Activated CD4-positive, alpha-beta T cell treated with anti-CD3 and anti-CD28 coated beads for 36 hours (primary cell): ENCODE measurements at places on chromosomes 6 and 20. TPM values are rescaled to one million over a fixed set of nuclear protein-coding genes. Genes with fewer than 3 reads are reported as not detected.

GRCh38 chr6:3144571-3144970 is 12.8 kb downstream of the TUBB2A start:
- no peak overlapping the region for H3K27ac ChIP-seq
- DNase-seq: no peak
- H3K27me3 ChIP-seq: no peaks in the 10 kb centered on the region
- H3K36me3 ChIP-seq: peaks cover 22% of the 10 kb centered on the region
- H3K4me3 ChIP-seq: no peak overlapping the region

DNA sequence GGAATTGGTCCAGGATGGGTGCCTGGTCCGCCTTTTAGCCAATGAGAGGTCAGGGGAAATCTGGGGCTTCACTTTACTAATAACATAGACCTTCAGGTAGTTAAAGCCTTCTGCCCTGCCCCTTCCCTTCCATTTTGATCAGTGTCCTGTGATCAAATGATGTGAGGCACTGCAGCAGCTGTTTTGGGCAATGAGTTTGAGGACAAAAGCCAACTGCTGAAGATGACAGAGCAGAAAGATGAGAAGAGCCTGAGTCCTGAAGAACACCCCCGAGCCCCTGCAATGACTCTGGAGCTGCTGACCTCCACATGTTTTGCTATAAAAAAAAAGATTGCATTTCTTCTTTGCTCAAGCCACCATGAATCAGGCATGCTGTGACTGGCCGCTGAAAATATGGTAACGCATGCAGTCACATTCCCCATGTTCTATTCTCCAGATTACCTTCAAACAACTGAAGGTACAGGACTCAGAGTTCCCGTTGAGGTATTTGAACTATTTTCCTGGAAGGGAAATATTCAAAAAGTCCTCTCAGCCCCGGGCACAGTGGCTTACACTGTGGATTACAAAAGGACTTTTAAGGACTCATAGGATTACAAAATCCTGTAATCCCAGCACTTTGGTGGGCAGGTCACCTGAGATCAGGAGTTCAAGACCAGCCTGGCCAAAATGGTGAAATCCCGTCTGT is 45.7 kb upstream of the B4GALT5 start:
- no peak for DNase-seq
- H3K36me3 ChIP-seq: no peaks in the 10 kb centered on the region
- H3K4me3 ChIP-seq: no peak overlapping the region

DNA sequence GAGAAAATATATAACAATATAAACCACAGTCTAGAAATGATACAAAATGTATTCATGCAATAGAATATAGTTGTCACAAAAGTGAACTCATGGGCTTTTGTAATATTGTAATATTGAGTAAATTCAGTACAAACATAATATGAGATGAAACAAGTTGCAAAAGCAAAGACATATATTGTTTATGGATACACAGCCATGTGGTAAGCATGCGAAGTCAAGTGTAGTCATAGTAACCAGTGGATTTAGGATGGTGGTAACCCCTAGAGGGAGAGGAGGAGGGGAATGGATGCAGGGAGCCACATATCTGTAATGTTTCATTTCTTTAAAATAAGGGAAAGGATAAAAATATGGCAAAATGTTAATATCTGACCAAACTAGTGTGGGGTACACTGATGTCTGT is 47.3 kb downstream of the ARMC2 start:
- H3K36me3 ChIP-seq: no peaks in the 10 kb centered on the region
- H3K27ac ChIP-seq: no peak overlapping the region
- H3K4me1 ChIP-seq: peaks cover 13% of the 10 kb centered on the region
- H3K4me3 ChIP-seq: no peak overlapping the region
- no peak for DNase-seq
- no peaks in the 10 kb centered on the region for H3K27me3 ChIP-seq

- no peaks in the 10 kb centered on the region for H3K36me3 ChIP-seq
- H3K27ac ChIP-seq: no peak overlapping the region
- DNase-seq: no peak
- no peaks in the 10 kb centered on the region for H3K27me3 ChIP-seq
- H3K4me3 ChIP-seq: no peak overlapping the region
- H3K4me1 ChIP-seq: peaks cover 41% of the 10 kb centered on the region
Observed at GRCh38 chr6:137848672-137849071, 18.4 kb upstream of the TNFAIP3 start.

DNA sequence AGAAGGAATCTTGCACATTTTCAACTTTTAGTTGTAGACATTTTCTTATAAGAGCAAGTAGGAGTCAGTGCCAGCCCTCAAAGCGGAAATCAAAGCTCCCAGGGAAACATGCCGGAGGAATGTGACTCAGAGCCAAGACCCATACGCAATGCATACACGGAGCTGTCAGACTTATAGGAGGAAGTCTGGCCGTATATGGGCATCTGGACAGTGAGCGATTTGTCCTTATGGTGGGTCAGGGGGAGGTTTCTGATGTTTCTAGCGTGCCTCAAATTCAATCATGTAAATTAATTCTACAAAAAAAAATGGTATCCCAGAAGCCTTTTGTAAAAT is 3.6 kb upstream of the CCN2 start:
- H3K27me3 ChIP-seq: peaks cover 41% of the 10 kb centered on the region
- H3K36me3 ChIP-seq: no peaks in the 10 kb centered on the region
- peaks cover 9% of the 10 kb centered on the region for H3K4me1 ChIP-seq
- no peak overlapping the region for H3K27ac ChIP-seq
- no peak for DNase-seq

Gene RIPOR3
- total RNA-seq: not detected

DNA sequence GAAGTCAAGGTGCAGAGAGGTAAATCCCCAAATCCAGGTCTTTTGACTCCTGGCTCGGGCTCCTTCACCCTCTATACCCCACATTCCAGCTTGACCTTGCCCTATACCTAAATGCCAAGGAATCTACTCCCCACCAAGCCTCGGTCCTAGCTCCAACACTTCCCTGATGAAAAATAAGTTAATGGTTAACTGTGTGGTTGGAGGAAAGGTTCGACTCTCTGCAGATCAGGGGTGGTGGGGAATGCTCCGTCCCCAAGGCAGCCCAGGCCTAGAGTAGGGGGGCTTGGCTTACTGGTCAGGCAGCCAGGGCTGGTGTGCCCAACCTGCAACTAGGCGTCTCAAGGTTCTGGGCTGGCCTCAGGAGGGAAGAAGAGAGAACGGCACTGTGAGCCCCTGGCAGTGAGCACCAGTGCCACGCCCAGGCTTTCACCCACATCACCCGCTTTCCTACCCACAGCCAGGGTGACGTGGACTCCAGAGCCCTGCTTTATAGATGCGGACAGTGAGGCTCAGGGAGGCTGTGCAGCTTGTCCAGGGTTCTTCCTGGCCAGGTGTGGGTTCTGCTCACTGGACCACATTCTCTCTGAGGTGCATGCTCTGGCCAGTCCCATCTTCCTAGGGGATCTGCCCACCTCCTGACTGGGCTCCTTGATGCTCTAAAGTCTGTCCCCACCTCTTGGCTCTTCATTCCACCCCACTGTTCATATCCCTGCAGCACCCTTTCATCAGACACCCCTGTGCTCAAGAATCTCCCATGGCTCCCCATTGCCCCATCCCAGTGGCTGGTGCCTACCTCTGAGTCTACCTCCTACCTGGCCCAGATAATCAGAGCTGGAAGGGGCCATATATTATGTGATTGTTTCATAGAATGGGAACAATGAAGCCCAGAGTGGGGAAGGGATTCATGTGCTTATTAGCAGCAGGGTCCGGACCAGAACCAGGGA is 8.2 kb downstream of the SPDEF start:
- H3K4me3 ChIP-seq: no peak overlapping the region
- no peak for DNase-seq
- no peaks in the 10 kb centered on the region for H3K4me1 ChIP-seq
- H3K27ac ChIP-seq: no peak overlapping the region
- no peaks in the 10 kb centered on the region for H3K36me3 ChIP-seq

GRCh38 chr20:38844963-38845362 is 39.5 kb downstream of the PPP1R16B start:
- DNase-seq: peak; percentile 53
- peak overlapping the region; percentile 97 for H3K27ac ChIP-seq
- H3K36me3 ChIP-seq: peaks cover 63% of the 10 kb centered on the region
- H3K27me3 ChIP-seq: no peaks in the 10 kb centered on the region

Gene ID1
- total RNA-seq: 2.2 TPM

GRCh38 chr6:155193526-155193925 is 70.3 kb upstream of the CLDN20 start:
- H3K27ac ChIP-seq: no peak overlapping the region
- H3K36me3 ChIP-seq: peaks cover 5% of the 10 kb centered on the region
- H3K27me3 ChIP-seq: peaks cover 2% of the 10 kb centered on the region
- H3K4me3 ChIP-seq: no peak overlapping the region
- H3K4me1 ChIP-seq: peaks cover 19% of the 10 kb centered on the region

- no peak for DNase-seq
- no peak overlapping the region for H3K4me3 ChIP-seq
- no peak overlapping the region for H3K27ac ChIP-seq
- peaks cover 24% of the 10 kb centered on the region for H3K36me3 ChIP-seq
- H3K27me3 ChIP-seq: no peaks in the 10 kb centered on the region
- no peaks in the 10 kb centered on the region for H3K4me1 ChIP-seq
Observed at GRCh38 chr6:20105838-20106237, 106.4 kb downstream of the MBOAT1 start.

GRCh38 chr6:36336779-36337241 is at the start of gene BNIP5:
Gene BNIP5, minus strand, starts transcription at chr6:36336888. Its CDS starts 6,198 bp downstream, at chr6:36330690.
- H3K36me3 ChIP-seq: no peaks in the 10 kb centered on the region
- no peak for DNase-seq
- H3K27me3 ChIP-seq: peaks cover 35% of the 10 kb centered on the region
- no peak within 1 kb of the TSS for H3K4me3 ChIP-seq
- H3K27ac ChIP-seq: no peak within 1 kb of the TSS
- H3K4me1 ChIP-seq: peaks cover 14% of the 10 kb centered on the region

Gene PROKR2
- not detected for total RNA-seq

- no peaks in the 10 kb centered on the region for H3K4me1 ChIP-seq
- H3K27me3 ChIP-seq: no peaks in the 10 kb centered on the region
- no peaks in the 10 kb centered on the region for H3K36me3 ChIP-seq
- no peak overlapping the region for H3K4me3 ChIP-seq
- no peak overlapping the region for H3K27ac ChIP-seq
Observed at GRCh38 chr6:85062884-85063283, 298.5 kb upstream of the TBX18 start.

GRCh38 chr6:24558516-24558915 is 63.7 kb downstream of the ALDH5A1 start:
- H3K4me3 ChIP-seq: no peak overlapping the region
- no peaks in the 10 kb centered on the region for H3K4me1 ChIP-seq
- H3K36me3 ChIP-seq: no peaks in the 10 kb centered on the region
- no peaks in the 10 kb centered on the region for H3K27me3 ChIP-seq

Gene AGPAT1
- 30.4 TPM for total RNA-seq

- peaks cover 36% of the 10 kb centered on the region for H3K27me3 ChIP-seq
- no peak overlapping the region for H3K27ac ChIP-seq
- peaks cover 3% of the 10 kb centered on the region for H3K4me1 ChIP-seq
- no peak overlapping the region for H3K4me3 ChIP-seq
Observed at GRCh38 chr6:40308533-40309306, 278.4 kb downstream of the LRFN2 start.

Gene SNRPB
- 466 TPM for total RNA-seq

Gene IGF2R
- total RNA-seq: 55.6 TPM

- H3K4me3 ChIP-seq: peak overlapping the region; percentile 64
- H3K36me3 ChIP-seq: no peaks in the 10 kb centered on the region
- H3K4me1 ChIP-seq: peaks cover 22% of the 10 kb centered on the region
- peaks cover 71% of the 10 kb centered on the region for H3K27me3 ChIP-seq
Observed at GRCh38 chr6:28212510-28213212, 12.4 kb upstream of the ZSCAN9 start.

Gene RIN2
- total RNA-seq: not detected

DNA sequence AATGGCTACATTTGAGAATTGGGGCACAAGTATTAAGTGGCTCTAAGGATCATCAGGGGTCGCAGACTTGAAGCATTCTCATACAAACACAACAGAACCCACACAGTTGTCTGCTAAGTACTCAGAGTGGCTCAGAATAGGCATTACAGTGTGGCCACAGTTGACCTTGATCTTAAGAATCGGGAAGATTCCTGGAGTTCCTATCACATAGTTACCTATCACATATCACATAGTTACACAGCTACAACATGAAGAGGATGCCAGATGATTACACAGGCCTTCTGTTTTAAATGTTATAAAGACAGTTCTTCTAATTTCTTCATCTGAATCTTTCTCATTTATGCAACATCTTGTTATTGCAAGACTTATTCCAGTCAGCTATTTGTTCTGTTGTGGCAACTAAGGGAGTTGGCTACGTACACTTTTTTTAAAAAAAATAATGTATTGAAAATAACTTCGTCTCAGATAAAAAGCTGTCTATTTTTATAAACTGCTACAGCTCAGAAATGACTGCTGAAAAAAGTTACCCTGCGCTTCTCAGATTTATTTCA is 129.0 kb downstream of the REV3L start:
- H3K27me3 ChIP-seq: no peaks in the 10 kb centered on the region
- no peak for DNase-seq
- no peak overlapping the region for H3K27ac ChIP-seq
- H3K4me1 ChIP-seq: no peaks in the 10 kb centered on the region
- H3K36me3 ChIP-seq: peaks cover 11% of the 10 kb centered on the region

DNA sequence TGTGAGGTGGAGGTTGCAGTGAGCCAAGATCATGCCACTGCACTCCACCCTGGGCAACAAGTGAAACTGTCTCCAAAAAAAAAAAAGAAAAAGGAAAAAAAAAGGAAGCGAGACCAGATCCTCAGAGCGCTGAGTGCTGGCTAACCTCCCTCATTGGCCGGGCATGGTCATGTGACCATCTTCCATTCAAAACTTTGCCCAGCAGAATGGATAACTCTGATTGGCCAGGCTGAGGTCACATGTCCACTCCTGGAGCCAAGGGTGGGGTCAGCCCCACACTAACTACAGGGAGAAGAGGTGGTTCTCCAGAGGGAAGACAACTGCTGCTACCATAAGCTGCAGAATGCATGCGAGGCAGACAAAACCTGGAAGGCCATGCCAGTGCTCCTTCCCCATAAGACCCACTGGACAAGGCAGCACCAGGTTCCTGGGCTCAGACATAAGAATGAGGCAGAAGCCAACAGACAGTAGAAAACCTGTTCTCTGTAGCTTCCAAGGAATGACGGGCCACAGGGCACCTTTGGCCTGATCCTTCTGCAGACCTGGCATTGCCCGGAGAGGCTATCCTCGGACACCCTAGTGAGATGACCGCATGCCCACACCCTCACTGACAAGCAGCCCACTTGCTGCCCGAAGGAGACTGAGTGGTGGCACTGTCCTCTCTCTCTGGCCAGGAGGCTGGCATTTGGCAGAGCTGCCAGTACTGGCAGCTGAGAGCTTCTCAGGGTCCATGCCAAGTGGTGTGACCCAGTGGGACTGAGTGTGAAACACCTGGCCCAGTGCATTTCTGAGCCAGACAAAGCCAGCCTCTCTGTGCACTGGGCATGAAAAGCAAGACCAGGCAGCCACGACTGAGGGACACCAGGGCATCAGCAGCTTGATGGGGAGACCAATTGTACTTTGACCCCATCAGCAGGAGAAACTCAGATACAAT is 311.9 kb upstream of the SULF2 start:
- H3K27me3 ChIP-seq: peaks cover 5% of the 10 kb centered on the region
- H3K27ac ChIP-seq: no peak overlapping the region
- H3K36me3 ChIP-seq: no peaks in the 10 kb centered on the region
- H3K4me3 ChIP-seq: no peak overlapping the region
- no peaks in the 10 kb centered on the region for H3K4me1 ChIP-seq

- H3K4me1 ChIP-seq: peaks cover 22% of the 10 kb centered on the region
- H3K27ac ChIP-seq: no peak overlapping the region
- H3K27me3 ChIP-seq: no peaks in the 10 kb centered on the region
- DNase-seq: peak; percentile 75
- no peak overlapping the region for H3K4me3 ChIP-seq
- H3K36me3 ChIP-seq: peaks cover 21% of the 10 kb centered on the region
Observed at GRCh38 chr20:10558635-10559187, 115.1 kb downstream of the JAG1 start.

- H3K36me3 ChIP-seq: peaks cover 8% of the 10 kb centered on the region
- no peak overlapping the region for H3K27ac ChIP-seq
- DNase-seq: no peak
Observed at GRCh38 chr6:75291331-75291730, 6.7 kb upstream of the TMEM30A start.
